ENCODE measurements at places on chromosomes 13 and 19.
A peak's percentile ranks its signal among the peaks of the same experiment; 100 is the strongest.

DNA sequence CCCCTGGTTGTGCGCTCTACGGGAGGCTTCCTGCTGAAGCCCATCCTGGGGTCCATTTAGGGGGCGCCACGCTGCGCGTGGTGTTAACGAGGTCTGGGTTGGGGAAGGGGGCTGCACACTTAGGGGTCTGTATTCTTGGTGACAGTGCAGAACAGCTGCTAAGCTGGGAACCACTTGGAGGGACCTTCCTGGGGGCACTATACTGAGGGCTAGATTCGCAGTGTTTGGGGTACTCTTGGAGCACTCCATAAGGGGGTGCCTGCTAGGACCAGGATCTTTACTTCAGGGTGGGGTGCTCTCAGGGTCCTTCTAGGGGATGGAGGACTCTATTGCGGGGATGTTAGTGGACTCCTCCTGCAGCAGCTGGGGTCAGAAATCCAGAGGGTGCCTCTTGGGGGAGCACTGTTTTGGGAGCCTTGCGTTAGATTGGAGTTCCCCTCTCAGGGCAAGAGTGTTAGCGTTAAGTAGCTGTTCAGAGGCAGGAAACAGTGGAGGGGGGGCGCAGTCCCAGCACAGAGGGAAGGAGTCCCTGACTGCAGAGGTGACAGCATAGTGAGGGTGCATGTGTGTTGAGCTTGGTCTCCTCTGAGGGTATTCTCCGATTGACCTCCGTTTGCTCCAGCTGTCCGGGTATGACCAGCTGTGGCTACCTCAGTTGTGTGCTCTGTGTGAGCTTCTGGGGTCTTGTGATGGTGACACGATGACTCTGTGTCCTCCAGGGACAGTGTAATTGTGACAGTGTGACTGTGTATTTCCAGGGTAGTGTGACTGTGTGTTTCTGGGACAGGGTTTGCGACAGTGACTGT is 1.1 kb downstream of the PDE4A start:
- peak; percentile 69 for DNase-seq

- no peak for DNase-seq
Measured at GRCh38 chr19:41321204-41321599, 11.2 kb downstream of the CCDC97 start.

GRCh38 chr19:44752123-44752815 is 3.8 kb downstream of the BCL3 start:
- no peak for DNase-seq

- DNase-seq, result no peak
Measured at GRCh38 chr19:47824396-47824795, 2.7 kb downstream of the CRX start.

GRCh38 chr19:5447700-5448311 is 7.4 kb upstream of the ZNRF4 start:
- DNase-seq, result no peak

Measured in inflammatory macrophage treated with lipopolysaccharide for 1 hour (primary cell).